ENCODE measurements at places on chromosomes 7 and 10.

DNA sequence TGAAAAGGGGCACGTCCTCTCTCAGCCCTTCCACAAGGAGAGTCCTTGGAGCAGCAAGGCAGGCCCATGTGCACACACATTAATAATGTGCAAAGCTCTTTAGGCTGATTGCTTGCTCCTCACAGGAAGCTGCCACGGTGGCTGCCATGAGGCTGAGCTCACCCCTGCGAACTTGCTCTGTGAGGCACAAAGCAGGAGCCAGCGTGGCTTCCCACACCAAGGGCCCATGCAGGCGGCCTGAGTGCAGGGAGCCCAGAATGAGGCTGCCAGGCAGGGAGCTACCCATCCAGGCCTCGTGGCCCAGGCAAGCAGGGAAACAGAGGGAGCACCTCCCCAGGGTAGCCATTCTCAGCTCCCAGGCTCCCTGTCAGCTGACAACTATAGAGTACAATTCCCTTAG lies 242.9 kb downstream of the GRID1 start:
- DNase-seq = no peak

- DNase-seq = no peak
Observed at GRCh38 chr10:42380926-42381547, 257.3 kb downstream of the ZNF33B start.

- DNase-seq = no peak
Observed at GRCh38 chr7:92115821-92116220, 18.5 kb downstream of the CYP51A1 start.

GRCh38 chr7:100896732-100897608 lies 1.3 kb upstream of the ACHE start:
- peak; percentile 57 for DNase-seq

DNA sequence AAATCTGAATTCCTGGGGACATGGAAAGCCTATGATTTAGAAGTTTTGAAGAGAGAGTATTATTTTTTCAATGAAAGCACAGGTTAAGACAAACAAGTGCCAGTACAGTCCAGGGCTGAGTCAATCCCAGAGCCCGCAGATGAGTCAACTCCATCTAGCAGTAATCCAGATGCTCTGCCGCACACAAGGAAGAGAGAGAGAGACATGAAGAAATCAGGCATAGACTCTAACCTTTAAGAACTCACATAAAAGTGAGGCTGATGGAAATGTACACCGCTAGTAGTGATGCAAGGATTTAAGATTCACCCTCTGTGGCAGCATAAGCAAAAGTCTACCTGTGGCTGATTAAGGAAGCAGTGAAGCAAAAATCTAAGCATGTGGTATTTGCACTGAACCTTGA lies 651.5 kb downstream of the TNS3 start:
- DNase-seq = peak; percentile 77

GRCh38 chr7:8699875-8700624 lies 266.6 kb downstream of the NXPH1 start:
- no peak for DNase-seq

GRCh38 chr7:159196584-159196983 lies 51.9 kb upstream of the VIPR2 start:
- no peak for DNase-seq

GRCh38 chr10:48253970-48254657 lies 20.4 kb downstream of the FRMPD2 start:
- DNase-seq = peak; percentile 26

- no peak for DNase-seq
Observed at GRCh38 chr7:130887182-130887956, 153.4 kb upstream of the KLF14 start.

DNA sequence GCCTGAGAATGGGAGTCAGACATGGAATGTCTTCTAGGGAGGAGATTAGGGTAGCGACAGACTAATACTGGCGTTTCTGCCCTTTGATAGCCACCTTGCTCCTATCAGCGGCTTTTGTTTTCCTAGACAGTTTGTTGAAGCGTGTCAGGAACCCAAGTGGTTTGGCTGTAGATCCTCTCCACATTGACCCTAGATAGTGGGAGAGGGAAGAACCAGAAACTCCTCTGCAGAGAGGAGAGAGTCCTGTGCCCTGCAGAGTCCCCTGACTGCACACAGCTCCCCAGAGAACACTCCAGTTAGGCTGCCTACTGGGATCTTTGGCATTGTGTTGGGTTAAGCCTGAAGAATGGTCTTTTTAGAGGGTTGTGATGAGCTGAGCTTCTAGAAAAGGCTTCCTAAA lies 2.4 kb downstream of the MEPCE start:
- no peak for DNase-seq

DNA sequence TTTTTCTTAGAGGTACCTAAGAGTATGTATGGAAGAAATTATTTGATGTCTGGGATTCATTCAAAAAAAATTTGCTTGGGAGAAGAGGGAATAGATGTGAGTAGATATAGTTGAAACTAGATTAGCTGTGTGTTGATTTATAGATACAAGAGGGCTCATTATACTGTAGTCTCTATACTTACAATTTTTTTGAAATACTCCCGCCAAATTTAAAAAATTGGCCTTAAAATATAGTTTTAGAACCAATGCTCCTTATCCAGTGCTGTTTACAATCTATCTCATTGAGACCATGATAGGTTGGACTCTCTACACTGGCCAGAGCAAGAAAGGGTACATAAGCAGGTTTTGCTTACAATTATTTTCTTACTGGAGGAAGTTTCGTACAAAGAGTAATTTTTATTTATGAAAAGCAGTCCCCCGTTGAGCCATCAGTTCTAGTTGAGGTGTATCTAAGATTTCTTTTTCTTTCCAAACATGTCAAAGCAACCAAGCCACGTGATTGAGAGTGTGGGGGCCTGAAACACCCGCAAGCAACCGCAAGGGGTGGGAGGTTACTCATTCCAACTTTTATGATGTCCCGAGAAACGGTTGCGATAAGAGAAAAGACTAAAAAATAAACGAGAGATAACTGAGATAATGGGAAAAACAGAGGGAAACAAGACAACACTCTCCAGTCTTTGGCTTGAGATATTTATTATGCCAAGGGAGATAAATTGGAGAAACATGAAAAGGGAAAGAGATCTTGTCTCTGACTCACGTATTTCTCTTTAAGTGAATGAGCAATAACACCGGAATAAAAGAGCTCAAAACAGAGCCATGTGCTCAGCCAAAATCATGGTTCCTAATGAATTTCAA lies 729.2 kb downstream of the LRMDA start:
- no peak for DNase-seq

- no peak for DNase-seq
Observed at GRCh38 chr7:53475776-53476175, 440.3 kb downstream of the POM121L12 start.

GRCh38 chr7:137544453-137545058 lies 201.0 kb upstream of the PTN start:
- no peak for DNase-seq

GRCh38 chr7:2719007-2719406 lies 31.0 kb downstream of the AMZ1 start:
- DNase-seq = peak; percentile 85
